Upper lobe of right lung (tissue), 1 donor: ENCODE measurements at places on chromosomes 1 and 21. TPM values are rescaled to one million over a fixed set of nuclear protein-coding genes. Genes with fewer than 3 reads are reported as not detected.

DNA sequence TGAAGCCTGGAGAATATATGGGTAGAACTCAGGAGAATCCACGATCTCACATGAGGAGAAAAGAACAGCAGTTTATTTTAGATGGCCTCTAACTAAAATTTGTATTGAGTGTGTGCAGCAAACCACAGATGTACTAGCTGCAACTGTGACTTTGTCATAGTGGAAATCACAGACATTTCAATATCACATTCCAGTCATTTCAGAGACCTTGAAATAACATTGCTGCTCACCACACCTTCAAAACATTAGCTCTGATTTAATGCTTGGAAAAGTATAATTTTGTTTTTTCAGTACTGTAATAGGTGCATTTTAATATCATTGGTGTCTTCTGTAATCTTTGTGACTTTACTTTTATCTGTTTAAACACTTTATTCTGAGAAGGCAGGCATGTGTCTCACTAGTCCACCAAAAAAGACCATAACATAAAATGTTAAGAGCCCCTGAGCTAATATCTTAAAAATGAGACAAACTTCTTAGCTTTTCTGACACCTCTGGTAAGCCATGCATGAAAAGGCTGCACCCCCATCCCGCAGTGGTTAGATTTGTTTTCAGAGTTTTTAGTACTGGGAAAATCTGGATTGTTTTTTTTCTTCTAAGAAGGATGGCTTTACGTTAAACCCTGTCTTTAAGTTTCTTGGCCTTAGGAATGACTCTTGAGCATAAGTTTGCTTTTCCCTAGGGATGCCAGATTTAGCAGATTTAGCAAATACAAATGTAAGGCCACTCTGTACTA lies 30.1 kb downstream of the KCNJ15 start:
- no peak for DNase-seq
- H3K4me3 ChIP-seq = no peak overlapping the region
- H3K36me3 ChIP-seq = no peaks in the 10 kb centered on the region
- H3K4me1 ChIP-seq = peaks cover 16% of the 10 kb centered on the region
- H3K27me3 ChIP-seq = no peaks in the 10 kb centered on the region

- H3K36me3 ChIP-seq = no peaks in the 10 kb centered on the region
- H3K27ac ChIP-seq = no peak overlapping the region
- no peak for DNase-seq
- H3K4me1 ChIP-seq = no peaks in the 10 kb centered on the region
These were observed 272.1 kb downstream of the FAM72C start for GRCh38 chr1:143699731-143700130.

DNA sequence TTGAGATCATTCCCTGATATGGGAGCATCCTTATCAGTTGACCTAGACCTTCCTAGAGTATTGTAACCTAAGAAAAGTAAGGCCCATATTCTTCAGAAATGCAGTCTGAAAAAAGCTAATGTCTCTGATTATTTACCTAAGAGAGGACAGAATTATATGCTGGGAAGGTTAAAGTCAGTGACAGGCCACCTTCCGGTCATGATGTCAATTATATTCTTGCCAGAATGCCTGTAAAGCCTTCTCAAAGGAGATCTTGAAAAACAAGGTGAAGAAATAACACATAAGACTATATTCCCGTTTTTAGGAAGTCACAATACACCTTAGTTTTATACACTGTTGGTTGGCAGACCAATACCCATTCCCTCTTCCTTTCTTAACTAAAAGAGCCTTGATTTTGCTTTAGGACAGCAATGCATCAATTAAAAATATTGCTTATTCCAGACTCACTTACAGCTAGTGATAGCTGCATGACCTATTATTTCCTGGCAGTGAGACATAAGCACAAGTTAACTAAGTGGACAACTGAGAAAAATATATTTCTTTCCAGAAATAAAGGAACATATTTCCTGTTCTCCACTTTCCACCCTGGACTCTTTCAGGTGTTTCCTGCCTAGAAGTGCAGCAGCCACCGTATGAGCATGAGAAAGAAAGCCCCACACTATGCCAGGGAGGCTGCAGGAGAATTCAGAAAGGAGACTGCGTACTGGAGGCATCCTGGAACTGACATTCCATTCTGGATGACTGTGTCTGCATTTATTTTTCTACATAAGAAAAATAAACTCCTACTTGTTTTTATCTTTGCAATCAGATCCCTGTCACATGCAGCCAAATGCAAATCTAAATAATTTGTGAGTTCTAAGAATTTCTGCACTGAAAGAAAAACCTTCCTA lies 332.9 kb upstream of the PTBP2 start:
- no peaks in the 10 kb centered on the region for H3K4me1 ChIP-seq
- H3K27me3 ChIP-seq = no peaks in the 10 kb centered on the region
- no peak for DNase-seq
- H3K36me3 ChIP-seq = no peaks in the 10 kb centered on the region

GRCh38 chr1:201403359-201403758 lies 4.2 kb upstream of the LAD1 start:
- H3K4me1 ChIP-seq = peaks cover 20% of the 10 kb centered on the region
- H3K27me3 ChIP-seq = peaks cover 18% of the 10 kb centered on the region
- no peak overlapping the region for H3K27ac ChIP-seq
- no peak for DNase-seq

GRCh38 chr21:17506951-17507350 lies 5.9 kb upstream of the CXADR start:
- H3K4me1 ChIP-seq = no peaks in the 10 kb centered on the region
- no peak overlapping the region for H3K27ac ChIP-seq
- DNase-seq = no peak
- no peaks in the 10 kb centered on the region for H3K27me3 ChIP-seq

DNA sequence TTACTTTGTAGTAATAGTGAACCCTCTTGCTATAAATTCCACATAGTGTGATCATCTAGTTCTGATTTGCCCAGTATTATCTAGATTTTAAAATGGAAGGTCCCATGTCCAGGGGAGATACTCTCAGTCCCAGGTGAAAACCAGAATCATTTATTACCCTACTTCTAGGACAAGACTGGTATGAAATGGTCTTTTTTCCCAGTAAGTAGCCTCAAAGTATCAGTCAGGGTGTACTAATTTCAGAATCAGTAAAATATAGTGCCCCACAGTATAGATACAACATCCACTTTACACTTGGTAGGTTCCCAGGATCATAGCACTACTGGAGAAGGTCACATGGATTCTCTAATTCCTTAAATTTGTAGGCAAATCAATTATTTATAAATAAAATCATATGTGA lies 318.3 kb downstream of the GRIK1 start:
- no peak overlapping the region for H3K4me3 ChIP-seq
- H3K4me1 ChIP-seq = no peaks in the 10 kb centered on the region
- no peaks in the 10 kb centered on the region for H3K27me3 ChIP-seq
- no peak for DNase-seq
- H3K27ac ChIP-seq = no peak overlapping the region

DNA sequence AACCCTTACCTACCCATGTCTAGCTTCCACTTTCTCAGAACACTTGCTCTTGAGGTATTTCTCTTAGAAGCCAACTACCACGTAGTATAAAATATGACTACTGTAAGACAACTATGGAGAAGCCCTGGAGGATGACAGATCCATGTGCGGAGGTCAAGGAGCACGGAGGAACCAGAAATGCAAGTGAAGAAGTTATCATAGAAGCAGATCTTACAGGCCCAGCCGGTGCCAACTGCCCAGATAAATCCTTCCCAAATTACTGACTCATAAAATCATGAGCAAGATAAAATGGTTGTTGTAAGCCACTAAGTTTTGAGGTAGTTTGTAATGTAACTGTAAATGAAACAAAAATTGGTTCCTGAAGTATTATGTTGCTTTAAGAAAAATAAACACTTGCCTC lies 12.6 kb downstream of the GTF2B start:
- DNase-seq = no peak
- H3K27ac ChIP-seq = no peak overlapping the region
- H3K4me1 ChIP-seq = peaks cover 33% of the 10 kb centered on the region
- peaks cover 36% of the 10 kb centered on the region for H3K36me3 ChIP-seq

DNA sequence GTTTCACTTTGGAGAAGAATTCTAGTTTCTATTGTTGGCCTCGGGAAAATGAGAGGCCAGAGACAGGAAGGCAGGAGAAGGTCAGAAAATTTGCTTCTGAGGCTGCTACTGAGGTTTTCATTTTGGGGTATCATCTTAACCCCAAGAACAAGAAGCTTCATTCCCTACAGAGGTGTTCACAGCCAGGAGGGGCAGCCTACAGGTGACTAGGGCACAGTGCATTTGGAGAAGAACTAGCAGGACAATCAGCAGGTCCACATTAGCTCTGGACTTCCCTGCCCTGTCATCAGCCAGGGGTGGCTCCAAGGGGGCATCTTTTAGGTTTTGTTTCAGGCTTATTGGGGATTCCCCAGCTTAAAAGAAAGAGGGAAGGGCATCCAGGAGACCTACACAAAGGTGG lies 12.1 kb upstream of the ZNF496 start:
- H3K27ac ChIP-seq = no peak overlapping the region
- no peaks in the 10 kb centered on the region for H3K36me3 ChIP-seq
- no peaks in the 10 kb centered on the region for H3K27me3 ChIP-seq

GRCh38 chr1:70674941-70675685 lies 264.0 kb downstream of the CTH start:
- H3K27me3 ChIP-seq = no peaks in the 10 kb centered on the region
- H3K36me3 ChIP-seq = no peaks in the 10 kb centered on the region
- H3K27ac ChIP-seq = no peak overlapping the region
- no peaks in the 10 kb centered on the region for H3K4me1 ChIP-seq

GRCh38 chr1:34858901-34859445 lies 576 bp downstream of the SMIM12 start:
- peak overlapping the region; percentile 95 for H3K4me3 ChIP-seq
- H3K27ac ChIP-seq = peak overlapping the region; percentile 91
- H3K27me3 ChIP-seq = no peaks in the 10 kb centered on the region
- peaks cover 19% of the 10 kb centered on the region for H3K4me1 ChIP-seq
- DNase-seq = no peak
- peaks cover 24% of the 10 kb centered on the region for H3K36me3 ChIP-seq

DNA sequence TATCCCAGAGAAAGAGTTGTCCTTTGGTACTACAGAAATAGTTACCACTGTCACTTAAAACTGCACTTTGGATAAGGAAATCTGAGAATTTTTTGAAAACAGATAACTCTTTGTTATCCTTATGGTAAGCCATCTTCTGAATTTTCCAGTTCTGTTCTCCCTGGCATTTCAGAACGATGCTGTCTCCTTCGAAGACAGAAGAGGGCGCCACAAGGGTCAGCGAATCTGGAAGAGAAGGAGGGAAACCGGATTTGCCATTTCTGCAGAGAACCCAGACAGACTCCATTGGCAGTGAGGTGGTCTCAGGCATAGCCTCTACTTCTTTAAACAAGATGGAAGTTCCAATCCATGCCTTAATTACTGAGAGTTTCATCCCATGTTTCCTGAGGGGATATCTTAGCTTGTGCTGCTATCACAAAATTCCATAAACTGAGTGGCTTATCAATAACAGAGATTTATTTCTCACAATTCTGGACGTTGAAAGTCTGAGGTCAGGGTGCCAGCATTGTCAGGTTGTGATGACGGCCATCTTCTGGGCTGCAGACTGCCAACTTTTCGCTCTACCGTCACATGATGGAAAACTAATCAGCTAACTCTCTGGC lies 6.4 kb downstream of the FCRL2 start:
- H3K27ac ChIP-seq = no peak overlapping the region
- H3K27me3 ChIP-seq = no peaks in the 10 kb centered on the region
- no peak for DNase-seq

GRCh38 chr1:228314315-228314657 lies 92.3 kb downstream of the TRIM11 start:
- peak; percentile 28 for DNase-seq
- H3K4me3 ChIP-seq = no peak overlapping the region
- H3K27ac ChIP-seq = no peak overlapping the region
- no peaks in the 10 kb centered on the region for H3K36me3 ChIP-seq

- no peaks in the 10 kb centered on the region for H3K36me3 ChIP-seq
- H3K27me3 ChIP-seq = no peaks in the 10 kb centered on the region
- no peak overlapping the region for H3K4me3 ChIP-seq
- no peaks in the 10 kb centered on the region for H3K4me1 ChIP-seq
These were observed 147.0 kb downstream of the TNFSF18 start for GRCh38 chr1:172903581-172904220.

DNA sequence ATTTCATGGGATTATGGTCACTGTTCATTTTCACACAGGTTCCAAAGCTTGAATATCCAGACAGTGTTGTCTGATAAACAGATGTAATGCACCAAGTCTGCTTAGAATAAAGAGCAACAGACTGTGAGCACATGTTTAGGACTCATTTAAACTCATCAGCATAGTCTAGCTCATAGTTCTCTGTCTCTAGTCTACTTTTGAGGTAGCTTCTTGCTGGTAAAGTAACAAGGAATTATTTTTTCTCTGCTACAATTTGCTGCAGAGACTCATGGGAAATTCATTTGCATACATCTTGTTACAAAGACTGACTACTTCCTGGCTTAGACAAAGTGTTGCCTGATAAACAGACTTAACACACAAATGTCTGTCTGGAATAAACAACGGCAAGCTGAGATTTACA lies 187.2 kb downstream of the NFIA start:
- no peak overlapping the region for H3K4me3 ChIP-seq
- no peaks in the 10 kb centered on the region for H3K27me3 ChIP-seq
- H3K36me3 ChIP-seq = no peaks in the 10 kb centered on the region
- H3K27ac ChIP-seq = no peak overlapping the region
- H3K4me1 ChIP-seq = no peaks in the 10 kb centered on the region

- no peak overlapping the region for H3K27ac ChIP-seq
- DNase-seq = no peak
- peak overlapping the region; percentile 97 for H3K4me3 ChIP-seq
- H3K27me3 ChIP-seq = no peaks in the 10 kb centered on the region
These were observed 1.8 kb downstream of the PTBP2 start for GRCh38 chr1:96723377-96723776.

DNA sequence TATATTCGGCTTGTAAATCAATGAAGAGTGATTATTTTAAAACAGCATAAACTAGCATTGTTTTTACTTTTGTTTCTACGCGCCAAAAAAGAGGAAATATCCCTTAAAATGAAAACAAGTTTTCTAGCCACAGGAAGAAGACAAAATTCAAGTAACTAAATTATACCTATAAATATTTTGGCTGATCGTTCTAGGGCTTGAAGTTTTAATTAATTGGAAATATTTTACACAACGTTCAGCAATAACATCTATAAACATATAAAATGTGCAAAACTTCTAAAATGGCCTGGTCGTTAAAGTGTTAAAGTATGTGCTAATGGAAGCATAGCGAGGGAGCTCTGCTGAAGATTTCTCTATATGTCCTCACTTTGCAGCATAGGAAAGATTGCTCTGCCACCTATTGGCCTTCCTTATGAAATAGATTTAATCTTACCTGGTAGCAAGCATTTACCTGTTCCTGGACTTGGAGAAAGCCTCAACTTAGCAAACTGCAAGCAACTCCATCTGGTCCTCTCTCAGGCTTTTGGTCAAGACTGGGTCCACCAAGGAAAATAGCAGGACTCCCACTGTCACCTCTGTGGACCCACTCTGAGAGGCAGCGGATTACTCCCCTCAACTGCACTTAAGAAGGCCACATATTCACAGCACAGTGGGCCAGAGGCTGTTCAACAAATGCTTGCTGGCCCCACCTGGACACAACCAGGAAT lies 351.3 kb upstream of the RUNX1 start:
- H3K27ac ChIP-seq = no peak overlapping the region
- no peaks in the 10 kb centered on the region for H3K4me1 ChIP-seq
- no peaks in the 10 kb centered on the region for H3K27me3 ChIP-seq

The NFASC gene
- 24.1 TPM for total RNA-seq

The OR2G6 gene
- not detected for total RNA-seq

The WNT3A gene
- 10.1 TPM for total RNA-seq

The HSPB7 gene
- total RNA-seq = 10.7 TPM

The IRF6 gene
- 17.9 TPM for total RNA-seq

The GNAT2 gene
- total RNA-seq = not detected
